ENCODE measurements at places on chromosomes 1 and 21.

- DNase-seq: no peak
Measured at GRCh38 chr1:34013136-34013535, 149.3 kb downstream of the HMGB4 start.

DNA sequence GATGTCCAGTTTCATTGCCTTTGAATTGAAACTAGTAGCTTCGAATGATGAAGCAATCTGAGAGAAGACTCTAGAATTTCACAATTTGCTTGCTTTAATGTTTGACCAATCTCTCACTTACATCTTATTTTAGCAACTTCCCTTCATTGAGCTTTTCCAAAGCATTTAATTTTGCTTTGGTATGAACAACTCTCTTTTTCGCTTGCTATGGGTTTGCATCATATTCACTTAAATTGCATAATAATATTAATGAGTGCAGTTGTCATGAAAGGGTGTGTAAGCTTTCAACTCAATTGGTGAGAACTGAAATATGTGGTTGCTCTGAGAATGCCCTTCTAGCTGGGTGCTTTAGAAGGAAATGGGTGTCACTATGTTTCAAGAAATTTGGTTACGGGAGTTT is 309.2 kb downstream of the HLX start:
- DNase-seq: no peak

DNA sequence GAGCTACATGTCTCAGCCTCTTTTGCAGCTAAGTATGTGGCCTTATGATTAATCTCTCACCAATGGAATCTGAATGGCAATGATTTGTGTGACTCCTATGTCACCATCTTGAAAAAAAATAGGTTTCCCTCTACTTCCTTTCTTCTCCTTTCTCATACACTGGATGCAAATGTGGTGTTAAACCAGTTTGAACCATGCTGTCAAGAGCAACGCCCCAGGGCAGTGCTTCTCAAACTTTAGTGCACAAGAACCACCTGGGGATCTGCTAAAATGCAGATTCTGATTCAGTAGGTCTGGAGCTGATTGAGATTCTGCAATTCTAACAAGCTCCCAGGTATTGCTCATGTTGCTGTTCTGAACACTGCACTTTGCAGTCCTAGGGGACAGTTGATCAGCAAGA is 44.7 kb upstream of the ZNF644 start:
- no peak for DNase-seq

- DNase-seq: peak; percentile 50
Measured at GRCh38 chr1:159211331-159212136, 6.9 kb downstream of the ACKR1 start.

- no peak for DNase-seq
Measured at GRCh38 chr1:205604825-205605505, 26.8 kb downstream of the ELK4 start.

GRCh38 chr1:152162792-152163463 is 3.9 kb upstream of the RPTN start:
- DNase-seq: no peak

DNA sequence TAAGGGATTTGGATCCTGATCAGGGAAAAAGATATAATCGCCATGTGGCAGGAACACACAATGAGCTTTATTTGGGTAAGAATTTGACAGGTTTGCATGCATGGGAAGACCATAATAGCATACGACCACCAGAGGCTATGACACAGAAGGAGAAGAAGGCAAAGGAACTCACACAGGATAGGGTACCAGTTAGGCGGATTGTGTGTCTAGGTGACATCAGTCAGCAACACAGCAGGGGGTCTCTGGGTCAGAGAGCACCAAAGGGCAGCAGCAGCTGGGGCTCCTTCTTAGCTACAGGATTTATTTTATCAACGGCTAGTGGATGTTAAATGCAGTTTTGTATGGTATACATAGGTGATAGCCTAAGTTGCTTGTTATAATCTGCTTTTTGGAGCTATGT is 551.3 kb downstream of the KCNT2 start:
- no peak for DNase-seq

- DNase-seq: no peak
Measured at GRCh38 chr1:27455139-27455811, 34.7 kb downstream of the WASF2 start.

GRCh38 chr1:204760350-204760749 is 74.8 kb upstream of the LRRN2 start:
- no peak for DNase-seq

DNA sequence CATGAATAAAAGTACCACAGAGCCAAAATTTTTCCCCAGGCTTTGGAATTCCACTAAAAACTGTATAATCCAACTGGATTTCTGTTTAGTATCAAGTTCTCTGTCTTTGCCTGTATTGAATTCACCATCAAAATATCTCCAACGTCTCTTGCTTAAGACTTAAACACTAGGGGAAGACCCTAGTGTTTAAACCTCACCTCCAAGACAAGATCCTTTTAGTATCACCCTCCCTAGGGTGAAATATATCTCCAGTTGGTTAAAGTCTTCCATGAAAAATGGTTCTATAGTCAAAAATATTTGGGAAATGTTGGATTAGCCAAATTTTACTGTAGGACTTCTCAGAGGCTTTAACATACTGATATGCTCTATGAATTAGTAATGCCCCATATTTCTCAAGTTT is 8.1 kb upstream of the XCL1 start:
- no peak for DNase-seq

GRCh38 chr1:81231729-81232038 is 569.0 kb upstream of the ADGRL2 start:
- no peak for DNase-seq

DNA sequence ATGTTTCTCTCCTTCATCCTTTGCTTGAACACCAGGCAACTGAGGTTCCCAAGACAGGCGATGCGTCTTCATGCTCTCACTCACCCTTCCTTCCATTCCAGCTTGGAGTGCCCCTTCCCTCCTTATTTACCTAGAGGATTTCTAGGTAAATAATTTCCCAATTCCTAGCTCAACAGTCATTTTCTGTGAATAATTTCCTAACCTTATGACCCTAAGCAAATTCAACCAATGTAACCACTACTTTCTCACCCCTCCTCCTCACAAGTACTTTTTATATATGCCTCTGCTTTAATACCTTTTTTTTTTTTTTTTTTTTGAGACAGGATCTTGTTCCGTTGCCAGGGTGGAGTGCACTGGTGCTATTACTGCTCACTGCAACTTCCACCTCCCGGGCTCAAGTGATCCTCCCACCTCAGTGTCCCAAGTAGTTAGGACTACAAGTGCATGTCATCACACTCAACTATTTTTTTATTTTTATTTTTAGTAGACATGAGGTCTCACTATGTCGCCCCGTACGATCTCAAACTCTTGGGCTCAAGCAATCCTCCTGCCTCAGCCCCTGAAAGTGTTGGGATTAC is 86.7 kb downstream of the USP24 start:
- no peak for DNase-seq

- DNase-seq: peak; percentile 76
Measured at GRCh38 chr1:156696755-156697154, 8.6 kb downstream of the CRABP2 start.

GRCh38 chr1:15445390-15446122 is 7.3 kb downstream of the CTRC start:
- no peak for DNase-seq

DNA sequence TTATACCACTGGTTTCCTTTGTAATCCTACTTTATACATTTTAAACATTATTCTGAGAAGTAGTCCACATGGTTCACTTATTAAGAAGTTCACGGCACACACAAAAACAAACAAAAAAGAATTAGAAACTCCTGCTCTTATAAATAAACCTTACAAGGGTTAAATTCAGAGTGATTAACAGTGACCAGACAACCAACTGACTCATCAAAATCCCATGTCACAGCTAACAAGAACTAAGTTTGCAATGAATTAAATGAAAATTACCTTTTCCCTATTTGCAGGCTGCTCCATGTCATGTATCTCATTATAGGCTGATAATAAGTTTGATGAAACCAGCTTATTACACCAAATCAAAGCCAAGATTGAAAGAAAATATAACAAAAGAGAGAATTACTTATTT is 77.5 kb downstream of the PUM1 start:
- DNase-seq: no peak

GRCh38 chr1:6245086-6245868 is 1.3 kb downstream of the HES3 start:
- DNase-seq: peak; percentile 83

DNA sequence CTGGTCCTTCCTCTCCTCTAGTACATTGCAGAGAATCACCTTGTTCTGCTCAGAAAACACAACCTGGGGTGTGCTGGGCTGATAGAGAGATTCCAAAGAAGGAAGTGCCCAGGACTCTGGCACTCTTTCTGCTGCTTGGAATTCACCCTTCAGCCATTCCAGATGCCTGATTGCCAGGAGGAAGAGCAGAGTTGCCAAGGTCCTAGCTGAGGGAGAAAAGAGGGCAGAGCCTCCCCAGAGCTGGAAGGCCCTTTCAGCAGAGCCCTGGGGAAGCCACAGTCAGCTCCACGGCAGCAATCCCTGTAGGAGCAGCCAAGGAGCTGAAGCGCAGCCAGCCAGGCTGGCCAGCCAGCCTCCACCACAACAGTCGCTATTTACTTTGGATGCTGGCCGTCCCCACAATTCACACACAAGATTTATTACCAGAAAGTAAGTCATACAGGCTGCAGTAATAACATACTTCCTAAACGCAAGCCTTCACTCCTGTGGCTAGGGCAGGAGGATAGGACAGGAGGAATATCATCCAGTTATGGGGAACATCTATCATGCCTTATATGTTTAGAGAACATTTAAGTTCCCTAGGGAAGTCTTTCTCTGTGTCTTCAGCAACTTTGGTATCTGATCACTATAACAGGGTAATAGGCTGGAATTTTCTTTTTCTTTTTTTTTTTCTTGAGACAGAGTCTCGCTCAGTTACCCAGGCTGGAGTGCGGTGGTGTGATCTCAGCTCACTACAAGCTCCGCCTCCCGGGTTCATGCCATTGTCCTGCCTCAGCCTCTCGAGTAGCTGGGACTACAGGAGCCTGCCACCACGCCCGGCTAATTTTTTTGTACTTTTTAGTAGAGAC is 36.6 kb upstream of the SLC44A3 start:
- no peak for DNase-seq

DNA sequence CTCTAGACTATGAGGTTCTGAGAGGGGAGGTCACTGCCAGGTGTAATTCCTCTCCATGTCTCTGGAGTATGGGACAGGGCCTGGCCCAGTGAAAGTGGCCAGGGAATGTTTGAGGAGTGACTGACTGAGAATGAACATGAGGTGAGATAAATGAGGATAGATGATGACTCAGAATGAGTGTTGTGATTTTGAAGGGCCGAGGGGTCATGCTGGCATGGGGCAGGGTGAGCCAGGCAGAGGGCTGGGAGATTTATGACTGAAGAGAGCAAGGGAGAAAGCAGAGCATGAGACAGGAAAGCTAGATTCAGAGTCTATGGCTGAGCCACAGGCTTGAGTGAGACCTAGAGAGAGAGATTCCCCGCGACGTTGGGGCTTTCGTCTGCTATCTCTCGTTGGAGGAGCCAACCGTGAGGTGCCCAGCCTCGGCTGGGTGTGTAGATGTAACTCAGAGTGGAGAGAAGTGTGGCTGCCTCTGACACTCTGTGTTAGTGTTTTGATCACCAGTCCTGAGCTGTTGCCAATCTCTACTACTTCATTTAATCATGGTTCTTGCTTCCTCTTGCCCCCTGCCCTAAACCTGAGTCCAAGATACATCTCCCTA is 50.1 kb downstream of the FOXD2 start:
- DNase-seq: no peak

DNA sequence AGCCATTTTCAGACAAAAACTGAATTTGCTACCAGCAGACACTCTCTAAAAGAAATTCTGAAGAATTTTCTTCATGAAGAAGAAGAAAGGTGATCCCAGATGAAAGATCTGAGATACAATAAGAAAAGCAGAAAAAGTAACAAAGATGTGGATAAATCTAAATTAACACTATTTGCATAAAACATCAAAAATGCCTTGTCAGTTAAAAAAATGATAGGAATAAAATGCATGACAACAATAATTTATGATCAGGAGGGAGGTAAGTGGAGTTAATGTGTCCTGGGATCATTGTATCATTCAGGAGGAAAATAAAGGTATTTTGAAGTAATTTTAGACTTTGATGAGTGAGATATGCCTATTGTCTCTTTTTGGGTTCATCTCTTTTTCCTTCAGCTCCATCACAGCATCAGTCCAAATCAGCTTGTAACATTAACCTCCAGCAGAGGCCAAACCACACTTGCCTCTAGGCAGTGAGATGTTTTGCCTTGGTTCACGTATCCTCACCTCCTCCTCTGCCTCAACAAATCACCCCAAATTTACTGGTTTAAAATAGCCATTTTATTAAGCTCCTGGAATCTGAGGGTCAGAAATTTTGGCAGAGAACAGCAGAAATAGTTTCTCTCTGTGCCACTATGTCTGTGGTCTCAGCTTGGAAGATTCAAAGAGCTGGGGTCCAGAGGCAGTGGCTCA is 76.9 kb upstream of the HIVEP3 start:
- no peak for DNase-seq

GRCh38 chr1:228983661-228984060 is 248.4 kb downstream of the RHOU start:
- DNase-seq: no peak

DNA sequence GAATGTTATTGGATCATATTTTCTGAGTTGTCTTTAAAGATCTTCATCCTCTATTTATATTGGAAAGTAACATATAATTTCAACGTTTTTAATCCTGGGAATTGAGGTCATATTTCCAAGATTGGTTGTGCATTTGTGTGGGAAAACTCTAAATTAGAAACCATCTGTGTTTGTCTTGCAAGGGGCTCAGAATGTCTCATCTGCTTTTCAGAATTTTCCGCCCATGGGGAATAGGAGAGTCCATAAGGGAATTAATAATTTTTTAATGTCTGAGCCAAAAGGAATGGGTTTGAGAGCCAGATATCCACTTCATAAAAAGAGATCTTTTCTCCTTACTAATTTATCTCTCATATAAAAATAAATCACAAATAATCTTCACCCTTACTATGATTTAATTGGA is 84.8 kb upstream of the MAP1LC3C start:
- DNase-seq: no peak

Data from DMS79 treated with DMSO at 0.1 percent for 48 hours (cell line).